ENCODE measurements at places on chromosomes 4 and X. TPM values are rescaled to one million over a fixed set of nuclear protein-coding genes. Genes with fewer than 3 reads are reported as not detected.

- DNase-seq: peak; percentile 77
Measured at GRCh38 chr4:49063670-49064069, 77.6 kb downstream of the CWH43 start.

- no peak for DNase-seq
Measured at GRCh38 chr4:73821325-73821724, 15.2 kb upstream of the CXCL6 start.

DNA sequence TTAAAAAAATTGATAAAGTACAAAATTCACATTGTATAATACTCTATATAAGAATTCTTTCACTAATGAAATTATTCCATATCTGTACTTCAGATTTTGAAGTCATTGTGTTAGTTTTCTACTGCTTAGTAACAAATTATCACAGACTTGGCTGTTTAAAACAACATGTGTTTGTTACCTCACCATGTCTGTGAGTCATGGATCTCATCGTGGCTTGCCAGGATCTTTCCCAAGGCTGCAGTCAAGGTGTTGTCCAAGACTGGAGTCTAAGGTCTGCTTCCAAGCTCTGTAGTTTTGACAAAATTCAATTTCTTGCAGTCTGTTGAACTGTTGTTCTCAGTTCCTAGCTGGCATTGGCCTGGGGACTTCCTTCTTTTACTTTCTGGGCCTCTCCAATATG, 1286.9 kb downstream of the ADGRL3 start:
- DNase-seq: peak; percentile 37

DNA sequence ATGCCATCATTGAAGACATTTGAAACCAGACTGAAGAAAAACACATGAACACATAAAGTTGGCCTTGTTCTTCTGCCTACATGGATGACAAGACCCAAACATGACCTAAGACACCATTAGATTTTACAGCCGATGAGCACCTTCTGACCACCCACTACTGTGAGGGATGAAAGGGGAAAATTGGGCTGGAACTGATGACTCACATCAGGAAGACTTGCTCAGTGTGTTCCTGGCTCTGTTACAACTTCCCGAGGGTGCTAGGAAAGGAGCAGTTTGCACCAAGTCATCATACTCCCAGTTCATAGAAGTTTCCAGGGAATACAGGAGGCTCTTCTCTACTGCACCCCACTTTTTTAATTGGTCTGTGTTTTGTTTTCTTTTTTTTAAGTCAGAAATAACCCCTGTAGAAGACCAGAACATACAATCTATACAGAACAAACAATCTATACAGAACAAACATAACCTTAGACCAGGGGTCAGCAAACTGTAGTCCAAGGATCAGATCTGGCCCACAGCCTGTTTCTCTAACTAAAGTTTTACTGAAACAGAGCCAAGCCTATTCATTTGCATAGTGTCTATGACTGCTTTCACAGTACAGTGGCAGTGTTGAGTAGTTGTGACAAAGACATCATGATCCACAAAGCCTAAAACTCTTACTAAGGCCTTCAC, 25.3 kb downstream of the BTC start:
- peak; percentile 82 for DNase-seq

DNA sequence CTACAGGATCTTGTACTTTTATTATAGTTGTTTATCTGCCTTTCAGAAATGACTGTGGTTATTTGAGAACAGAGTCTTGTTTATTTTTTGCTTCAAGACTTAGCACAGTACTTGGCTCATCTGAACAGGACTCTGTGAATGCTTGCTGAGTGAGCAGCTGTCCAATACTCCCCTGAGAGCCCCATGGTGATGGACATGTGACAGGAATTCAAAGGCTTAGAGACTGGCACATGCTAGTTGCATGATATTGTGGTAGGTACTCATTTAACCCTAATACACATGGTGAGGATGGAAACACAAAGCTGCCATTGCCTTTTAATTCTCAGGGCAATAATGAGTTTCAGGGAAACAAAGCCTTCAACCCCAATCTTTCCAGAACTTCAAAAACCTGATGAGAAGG, 97.3 kb downstream of the GEMIN8 start:
- DNase-seq: no peak

DNA sequence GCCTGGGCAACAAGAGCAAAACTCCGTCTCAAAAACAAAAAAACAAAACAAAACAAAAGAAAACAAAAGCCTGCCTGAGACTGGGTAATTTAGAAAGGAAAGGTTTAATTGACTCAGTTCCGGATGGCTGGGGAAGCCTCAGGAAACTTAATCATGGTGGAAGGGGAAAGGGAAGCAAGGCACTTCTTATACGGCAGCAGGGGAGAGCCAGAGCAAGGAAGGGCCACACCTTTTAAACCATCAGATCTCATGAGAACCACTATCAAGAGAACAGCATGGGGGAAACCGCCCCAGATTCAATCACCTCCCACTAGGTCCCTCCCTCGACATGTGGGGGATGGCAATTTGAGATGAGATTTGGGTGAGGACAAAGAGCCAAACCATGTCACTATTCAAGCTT, 122.2 kb downstream of the UBE2K start:
- DNase-seq: no peak

GRCh38 chr4:164856396-164856795, 20.6 kb upstream of the APELA start:
- DNase-seq: peak; percentile 45

Gene DMD
- total RNA-seq: 2.5 TPM

Measured in HT1080 (cell line).